Umbilical cord (tissue), 2 donors: ENCODE measurements at places on chromosomes 1 and 21.
A peak's percentile ranks its signal among the peaks of the same experiment; 100 is the strongest.

DNA sequence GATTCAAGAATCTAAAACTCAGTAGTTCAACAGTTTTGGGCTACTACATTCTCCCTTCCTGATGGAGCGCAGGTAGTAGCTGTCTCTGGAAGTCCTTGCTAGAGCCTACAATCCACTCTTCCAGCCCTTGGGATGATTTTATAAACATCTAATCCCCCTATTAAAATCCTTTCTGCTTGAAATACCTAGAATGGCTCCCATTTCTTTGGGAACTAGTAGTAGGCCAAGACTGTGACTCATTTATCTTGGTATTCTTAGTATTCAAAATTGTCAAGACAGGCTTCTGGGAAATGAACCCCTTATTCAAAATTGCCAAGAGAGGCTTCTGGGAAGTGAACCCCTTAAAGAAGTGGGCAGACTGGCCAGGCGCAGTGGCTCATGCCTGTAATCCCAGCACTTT lies 142.5 kb upstream of the FGGY start:
- DNase-seq = no peak

- DNase-seq = no peak
Measured at GRCh38 chr1:22241250-22241649, 98.4 kb upstream of the WNT4 start.

GRCh38 chr1:97464305-97464704 lies 456.5 kb downstream of the DPYD start:
- DNase-seq = no peak

DNA sequence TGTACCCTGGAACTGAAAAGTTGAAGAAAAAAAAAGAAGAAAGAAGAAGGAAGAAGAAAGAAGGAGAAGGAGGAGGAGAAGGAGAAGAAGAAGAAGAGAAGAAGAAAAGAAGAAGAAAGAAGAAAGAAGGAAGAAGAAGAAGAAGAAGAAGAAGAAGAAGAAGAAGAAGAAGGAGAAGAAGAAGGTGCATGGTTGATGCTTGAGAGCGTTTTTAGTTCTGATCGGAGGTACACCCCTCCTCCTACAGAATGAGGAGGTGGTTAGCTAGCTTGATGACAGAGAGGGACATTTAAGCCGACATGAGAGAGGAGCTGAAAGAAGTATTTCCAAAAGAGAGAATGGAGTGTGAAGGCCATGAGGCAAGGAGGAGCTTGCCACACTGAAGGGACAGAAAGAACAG lies 5.6 kb upstream of the ZNF362 start:
- DNase-seq = no peak

GRCh38 chr1:21816602-21817302 lies 4.7 kb downstream of the LDLRAD2 start:
- DNase-seq = peak; percentile 68

DNA sequence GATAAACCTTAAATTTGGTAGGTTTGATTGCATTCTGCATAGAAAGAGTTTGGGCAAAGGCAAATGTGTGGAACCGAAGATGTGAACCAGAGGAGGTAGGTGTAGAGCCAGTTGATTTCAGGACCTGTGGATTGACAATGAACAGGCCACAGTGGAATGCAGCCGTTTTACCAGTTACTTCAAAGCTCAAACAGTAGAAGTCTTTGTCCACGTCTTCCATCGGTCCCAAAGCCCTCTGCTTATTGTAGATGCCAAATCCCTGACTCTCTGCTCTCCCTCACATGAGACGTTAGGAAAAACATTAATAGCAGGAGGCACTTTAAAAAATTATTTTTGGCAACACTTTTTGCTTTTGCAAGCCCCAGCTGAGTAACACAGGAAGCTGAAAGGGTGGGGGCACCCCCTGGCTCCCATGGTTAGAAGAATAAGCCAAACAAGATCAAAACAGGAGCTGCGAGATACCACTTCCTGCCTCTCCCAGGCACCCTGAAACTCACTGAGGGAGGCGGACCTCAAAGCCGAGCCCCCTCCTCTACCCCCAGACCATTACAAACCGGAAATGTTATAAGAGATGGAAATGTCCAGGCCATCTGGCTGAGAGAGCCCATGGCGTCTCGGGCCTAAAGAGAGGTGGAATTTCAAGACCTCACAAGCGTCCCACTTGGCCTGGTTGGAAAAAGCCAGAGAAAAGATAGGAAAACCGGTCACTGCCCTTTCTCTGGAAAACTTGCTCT lies 13.5 kb downstream of the TRAF3IP3 start:
- DNase-seq = peak; percentile 92

- no peak for DNase-seq
Measured at GRCh38 chr1:147478521-147478920, 62.8 kb upstream of the BCL9 start.

DNA sequence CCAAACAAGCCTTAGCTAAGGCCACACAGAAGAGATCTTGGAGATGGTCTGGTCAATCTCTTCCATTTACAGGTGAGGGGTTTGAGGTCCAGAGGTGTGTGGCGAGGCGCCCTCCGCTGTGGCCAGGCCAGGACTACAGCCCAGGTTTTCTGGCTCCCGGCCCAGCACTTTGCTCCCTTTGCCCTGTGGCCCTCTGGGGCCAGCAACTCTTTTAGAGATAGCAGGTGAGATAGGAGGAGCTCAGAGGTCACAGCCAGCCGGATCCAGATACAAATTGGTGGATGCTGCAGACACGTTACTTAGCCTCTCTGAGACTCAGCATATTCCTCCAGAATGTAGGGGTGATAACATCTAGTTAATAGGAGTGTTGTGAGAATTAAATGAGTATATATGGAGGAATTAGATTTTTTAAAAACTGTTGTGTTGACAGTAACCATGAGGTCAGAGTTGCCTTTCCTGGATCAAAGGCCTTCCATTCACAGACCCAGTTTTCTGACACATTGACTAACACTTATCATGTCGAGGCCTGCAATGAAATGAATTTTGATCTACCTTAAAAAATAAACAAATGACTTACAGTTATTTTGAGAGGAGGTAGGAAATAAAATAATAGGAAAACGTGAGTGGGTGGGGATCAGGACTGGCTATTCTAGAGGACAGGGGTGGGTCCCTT lies 16.6 kb downstream of the TEX35 start:
- DNase-seq = no peak

- DNase-seq = peak; percentile 94
Measured at GRCh38 chr1:184191181-184191621, 139.7 kb downstream of the TSEN15 start.

GRCh38 chr1:214498021-214498420 lies 53.4 kb downstream of the PTPN14 start:
- no peak for DNase-seq

- DNase-seq = no peak
Measured at GRCh38 chr1:115220340-115221270, 117.4 kb downstream of the NGF start.

DNA sequence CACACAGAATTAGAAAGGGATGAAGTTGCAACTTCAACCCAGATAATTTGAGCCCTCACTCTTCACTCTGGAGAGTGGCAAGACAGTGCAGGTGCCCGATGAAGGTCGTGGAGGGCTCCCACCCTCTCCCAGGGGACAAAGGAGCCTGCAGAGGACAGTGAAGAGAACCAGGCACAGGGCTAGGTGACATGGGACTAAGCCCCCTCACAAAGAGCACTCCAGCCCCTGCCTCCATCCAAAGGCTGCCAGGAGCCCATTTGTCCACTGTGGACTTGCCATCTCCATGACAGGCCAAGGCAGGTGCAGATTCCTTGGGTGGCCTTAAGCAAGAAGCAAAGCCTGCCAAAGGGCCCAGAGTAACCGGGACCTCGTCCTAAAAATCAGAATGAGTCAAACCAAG lies 15.1 kb downstream of the ERRFI1 start:
- no peak for DNase-seq

GRCh38 chr1:36204347-36204909 lies 19.8 kb upstream of the THRAP3 start:
- no peak for DNase-seq

DNA sequence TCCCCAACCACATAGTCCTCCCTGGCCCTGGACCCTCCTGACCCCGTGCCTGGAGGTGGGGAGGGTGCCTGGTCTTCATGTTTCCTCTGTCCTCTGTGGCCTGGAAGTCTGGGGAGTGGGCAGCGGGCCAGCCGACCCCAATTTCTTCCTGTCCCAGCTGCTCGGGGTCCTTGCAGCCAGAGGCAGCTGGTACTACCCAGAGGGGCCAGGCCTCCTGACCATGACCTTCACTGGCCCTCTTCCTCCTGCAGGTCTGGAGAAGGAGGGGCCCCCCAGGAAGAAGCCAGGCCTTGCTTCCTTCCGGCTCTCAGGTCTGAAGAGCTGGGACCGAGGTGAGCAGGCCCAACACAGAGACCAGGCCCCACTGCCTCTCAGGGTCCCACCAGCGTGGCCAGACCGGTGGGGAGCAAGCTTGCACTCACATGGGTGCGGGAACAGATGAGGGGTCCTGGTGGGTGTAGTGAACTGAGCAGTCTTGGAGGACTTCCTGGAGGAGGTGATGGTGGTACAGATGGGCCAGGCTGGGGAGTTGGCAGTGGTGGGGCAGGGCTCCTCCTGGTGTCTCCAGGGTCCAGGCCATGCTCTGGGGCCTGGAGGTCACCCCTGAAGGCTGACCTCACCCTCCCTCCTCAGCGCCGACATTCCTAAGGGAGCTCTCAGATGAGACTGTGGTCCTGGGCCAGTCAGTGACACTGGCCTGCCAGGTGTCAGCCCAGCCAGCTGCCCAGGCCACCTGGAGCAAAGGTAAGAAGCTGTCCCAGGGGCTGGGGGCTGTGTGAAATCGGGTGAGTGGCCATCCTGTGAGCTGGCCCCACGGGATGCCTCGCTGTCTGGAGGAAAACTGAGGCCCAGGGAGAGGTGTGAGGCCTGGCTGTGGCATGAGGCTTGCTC lies 32.7 kb downstream of the TRIM11 start:
- DNase-seq = no peak

GRCh38 chr1:228882771-228883450 lies 147.6 kb downstream of the RHOU start:
- DNase-seq = peak; percentile 74

GRCh38 chr1:50982611-50983010 lies 12.6 kb downstream of the CDKN2C start:
- DNase-seq = no peak

- DNase-seq = no peak
Measured at GRCh38 chr1:225534135-225534534, 106.3 kb upstream of the LBR start.

GRCh38 chr1:941588-942383 lies 17.3 kb downstream of the NOC2L start:
- DNase-seq = peak; percentile 88

DNA sequence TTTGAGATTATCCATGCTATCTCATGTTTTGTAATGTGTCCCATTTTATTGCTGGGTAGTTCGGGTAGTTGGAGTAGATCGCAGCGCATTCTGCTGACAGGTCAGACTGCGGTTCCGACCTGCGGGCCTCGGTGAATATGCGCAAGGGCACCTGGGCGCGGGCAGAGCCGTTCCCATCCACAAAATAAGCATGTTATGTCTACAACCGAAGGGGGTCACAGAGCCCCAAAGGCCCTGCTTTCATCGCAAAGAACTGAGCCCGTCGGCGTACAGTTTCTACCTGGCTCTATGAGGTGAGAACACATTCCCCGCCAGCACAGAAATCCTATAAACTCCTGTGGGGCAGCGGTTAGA lies 88.4 kb downstream of the PRKAB2 start:
- DNase-seq = no peak

DNA sequence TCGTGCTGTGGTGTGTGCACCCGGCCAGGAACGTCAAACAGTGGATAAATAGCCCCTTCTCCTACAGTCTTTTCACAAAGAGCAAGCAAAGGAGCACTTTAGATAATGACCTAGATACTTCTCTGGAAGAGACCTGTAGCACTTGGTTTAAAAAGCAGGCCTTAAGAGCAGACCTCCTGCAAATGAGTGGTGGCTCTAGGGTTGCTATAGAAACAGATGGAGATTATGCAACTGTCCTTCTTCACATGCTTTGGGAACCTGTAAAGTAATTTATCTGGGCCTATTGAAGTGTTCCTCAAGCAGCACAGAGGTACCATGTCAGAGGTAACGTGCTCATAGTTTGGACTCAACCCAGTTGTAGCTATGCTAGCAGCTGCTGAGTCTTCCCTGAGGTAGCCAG lies 208.2 kb upstream of the KIAA0040 start:
- DNase-seq = no peak

GRCh38 chr21:36820176-36821031 lies 121.5 kb downstream of the SIM2 start:
- no peak for DNase-seq

- no peak for DNase-seq
Measured at GRCh38 chr1:12602659-12603024, 15.4 kb downstream of the DHRS3 start.

- DNase-seq = peak; percentile 24
Measured at GRCh38 chr1:13584876-13585611, 1.4 kb downstream of the PDPN start.

- DNase-seq = no peak
Measured at GRCh38 chr1:41483001-41483850, 1.3 kb downstream of the EDN2 start.

DNA sequence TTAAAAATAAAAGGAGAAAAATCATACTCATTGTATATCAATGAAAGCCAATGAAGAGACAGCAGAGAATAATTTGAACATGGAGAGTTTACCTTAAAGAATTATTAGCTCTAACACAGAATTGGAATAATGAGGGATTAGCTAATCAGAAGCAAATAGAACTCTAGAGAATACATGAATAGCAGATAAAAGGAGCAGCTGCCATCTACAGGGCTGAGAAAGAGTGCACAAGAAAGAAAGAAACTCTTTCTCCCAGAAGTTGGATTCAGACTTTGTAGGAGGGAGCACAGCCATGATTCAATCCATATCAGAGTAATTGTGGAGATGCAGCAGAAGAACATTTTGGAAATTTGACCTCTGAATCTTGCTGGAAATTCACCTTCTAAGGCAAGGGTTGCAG lies 1171.2 kb downstream of the PLA2G4A start:
- DNase-seq = no peak

- DNase-seq = peak; percentile 43
Measured at GRCh38 chr1:222224636-222225315, 323.1 kb downstream of the HHIPL2 start.

DNA sequence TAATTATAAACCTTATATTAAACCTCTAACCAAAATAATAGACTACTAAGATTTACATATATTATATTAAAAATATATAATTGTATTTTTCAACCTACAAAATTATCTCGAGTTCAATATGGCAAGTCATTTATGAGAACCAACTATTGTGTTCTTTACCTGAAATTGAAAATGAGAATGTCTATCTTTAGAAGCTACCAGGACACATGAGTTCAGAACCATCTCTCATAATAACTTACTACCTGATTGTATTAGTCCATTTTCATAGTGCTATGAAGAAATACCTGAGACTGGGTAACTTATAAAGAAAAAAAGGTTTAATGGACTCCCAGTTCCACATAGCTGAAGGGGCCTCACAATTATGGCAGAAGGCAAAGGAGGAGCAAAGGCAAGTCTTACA lies 6.8 kb downstream of the HAO2 start:
- DNase-seq = no peak

GRCh38 chr1:27380766-27381733 lies 2.1 kb downstream of the CD164L2 start:
- DNase-seq = no peak

DNA sequence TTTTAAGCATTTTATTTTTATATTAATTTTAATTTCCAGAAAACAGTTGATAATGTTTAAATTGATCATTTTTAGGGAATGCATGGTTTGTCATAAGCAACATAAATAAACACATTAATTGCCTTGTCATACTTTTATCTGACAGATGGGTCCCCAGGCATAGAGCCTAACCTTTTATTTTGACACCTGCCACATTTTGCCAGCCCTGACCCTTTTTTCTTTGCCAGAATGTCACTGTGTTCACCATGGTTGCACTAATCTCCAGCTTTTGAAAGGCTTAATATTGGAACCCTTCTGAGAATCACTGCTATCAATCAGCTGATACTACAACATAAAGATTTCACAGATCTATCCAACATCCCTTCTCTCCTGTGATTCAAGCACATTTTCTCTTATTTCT lies 56.0 kb upstream of the DPYD start:
- no peak for DNase-seq
